NCI-H1436 (cell line): ENCODE measurements at places on chromosomes 2 and 18.

- no peak for DNase-seq
These were observed 886.7 kb downstream of the SUCLG1 start for GRCh38 chr2:83572400-83572799.

DNA sequence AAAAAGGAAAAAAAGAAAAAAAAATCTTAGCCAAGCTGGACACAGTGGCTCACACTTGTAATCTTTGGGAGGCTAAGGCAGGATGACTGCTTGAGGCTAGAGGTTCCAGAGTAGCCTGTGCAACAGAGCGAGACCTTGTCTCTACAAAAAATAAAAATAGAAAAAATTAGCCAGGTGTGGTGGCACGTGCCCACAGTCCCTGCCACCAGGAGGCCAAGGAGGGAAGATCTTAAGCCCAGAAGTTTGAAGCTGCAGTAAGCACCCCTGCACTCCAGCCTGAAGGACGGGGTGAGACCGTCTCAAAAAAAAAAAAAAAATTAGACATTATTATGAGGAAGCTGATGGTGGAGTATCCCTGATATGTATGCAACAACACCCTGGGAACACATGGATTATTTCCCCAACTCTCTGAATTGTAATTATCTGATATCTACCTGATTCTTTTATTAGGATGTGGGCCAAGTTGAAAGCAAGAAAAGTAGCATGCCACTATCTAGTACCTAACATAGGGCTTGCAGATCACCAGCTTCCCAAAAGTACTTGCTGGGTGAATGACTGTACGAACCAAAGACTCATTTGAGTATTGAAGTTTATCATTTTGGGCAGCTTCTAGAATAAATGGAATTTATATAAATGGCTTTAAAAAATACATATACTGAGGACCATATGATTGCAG lies 140.9 kb downstream of the TCF4 start:
- DNase-seq: no peak

- no peak for DNase-seq
These were observed 61.6 kb upstream of the NCOA1 start for GRCh38 chr2:24429197-24430074.

DNA sequence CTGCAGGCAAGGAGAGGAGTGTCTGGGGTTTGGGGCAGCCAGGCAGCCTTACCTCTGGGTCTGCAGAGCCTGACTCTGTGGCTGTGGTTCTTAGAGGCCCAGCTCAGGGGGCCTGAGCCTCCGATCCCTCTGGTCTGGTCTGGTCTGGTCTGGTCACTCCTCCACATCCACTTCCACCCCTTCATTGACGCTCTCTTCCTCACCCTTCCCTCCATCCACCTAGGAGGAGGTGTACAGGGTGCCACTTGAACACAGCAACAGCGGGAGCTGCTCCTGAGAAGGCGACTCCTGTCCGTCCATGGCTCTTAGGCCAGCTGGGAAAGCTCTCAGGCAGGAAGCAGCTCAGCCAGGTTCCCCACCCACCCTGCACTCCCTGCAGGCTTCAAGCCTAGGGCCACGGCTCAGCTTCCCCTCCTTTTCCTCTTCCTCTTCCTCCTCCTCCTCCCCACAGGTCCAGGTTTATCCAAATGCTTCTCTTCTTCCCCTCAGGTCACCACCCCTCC lies 16.9 kb downstream of the GPR55 start:
- DNase-seq: no peak

GRCh38 chr18:61651145-61651879 lies 241.5 kb downstream of the RNF152 start:
- no peak for DNase-seq

- no peak for DNase-seq
These were observed 74.0 kb downstream of the MCFD2 start for GRCh38 chr2:46841621-46842020.

DNA sequence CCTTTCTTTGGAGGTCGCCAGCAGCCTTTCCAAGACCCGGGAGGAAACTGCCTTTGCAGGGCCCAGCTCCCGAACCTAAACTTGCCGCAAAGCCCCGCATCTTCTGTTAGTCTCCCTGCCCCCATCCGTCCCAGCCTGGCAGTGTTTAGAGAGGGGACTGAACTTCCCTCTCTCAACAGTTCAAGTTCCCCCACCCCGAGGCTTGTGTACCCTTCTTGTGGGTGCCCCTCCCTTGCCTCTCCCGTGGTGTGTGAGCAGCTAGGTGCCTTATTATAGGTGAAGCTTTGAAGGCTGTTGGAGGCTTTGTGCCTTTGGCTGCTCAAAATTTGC lies 1.4 kb downstream of the LBH start:
- no peak for DNase-seq

DNA sequence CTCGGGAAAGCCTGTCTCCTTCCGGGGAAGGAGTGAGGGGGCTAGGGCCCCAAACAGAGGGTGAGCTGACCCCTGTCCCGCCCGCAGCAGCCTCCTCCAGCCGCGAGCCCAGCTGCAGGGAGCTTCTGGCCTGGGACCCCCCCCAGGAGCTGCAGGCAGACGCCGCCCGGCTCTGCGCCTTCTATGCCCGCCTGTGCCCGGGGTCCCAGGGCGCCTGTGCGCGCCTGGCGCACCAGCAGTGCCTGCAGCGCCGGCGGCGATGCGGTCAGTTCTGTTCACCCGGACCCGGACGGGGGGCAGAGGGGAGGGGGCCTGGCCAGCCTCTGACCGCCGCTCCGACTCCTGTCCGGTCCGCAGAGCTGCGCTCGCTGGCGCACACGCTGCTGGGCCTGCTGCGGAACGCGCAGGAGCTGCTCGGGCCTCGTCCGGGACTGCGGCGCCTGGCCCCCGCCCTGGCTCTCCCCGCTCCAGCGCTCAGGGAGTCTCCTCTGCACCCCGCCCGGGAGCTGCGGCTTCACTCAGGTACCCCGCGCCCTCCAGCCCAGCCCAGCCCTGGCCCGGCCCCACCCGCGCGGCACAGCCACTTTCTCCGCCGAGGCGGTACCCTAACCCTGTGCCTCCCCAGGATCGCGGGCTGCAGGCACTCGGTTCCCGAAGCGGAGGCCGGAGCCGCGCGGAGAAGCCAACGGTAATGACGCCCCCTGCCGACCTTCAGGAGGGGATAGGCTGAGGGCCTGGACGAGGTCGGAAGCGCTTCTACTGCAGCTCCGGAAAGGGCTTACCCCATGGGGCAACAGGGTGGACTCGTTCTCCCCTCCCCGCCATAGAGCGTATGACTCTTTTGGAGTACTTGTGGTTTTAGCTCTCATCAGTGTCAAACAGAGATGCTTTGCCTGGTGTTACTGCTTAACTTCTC lies 2.0 kb upstream of the CHRND start:
- DNase-seq: no peak

DNA sequence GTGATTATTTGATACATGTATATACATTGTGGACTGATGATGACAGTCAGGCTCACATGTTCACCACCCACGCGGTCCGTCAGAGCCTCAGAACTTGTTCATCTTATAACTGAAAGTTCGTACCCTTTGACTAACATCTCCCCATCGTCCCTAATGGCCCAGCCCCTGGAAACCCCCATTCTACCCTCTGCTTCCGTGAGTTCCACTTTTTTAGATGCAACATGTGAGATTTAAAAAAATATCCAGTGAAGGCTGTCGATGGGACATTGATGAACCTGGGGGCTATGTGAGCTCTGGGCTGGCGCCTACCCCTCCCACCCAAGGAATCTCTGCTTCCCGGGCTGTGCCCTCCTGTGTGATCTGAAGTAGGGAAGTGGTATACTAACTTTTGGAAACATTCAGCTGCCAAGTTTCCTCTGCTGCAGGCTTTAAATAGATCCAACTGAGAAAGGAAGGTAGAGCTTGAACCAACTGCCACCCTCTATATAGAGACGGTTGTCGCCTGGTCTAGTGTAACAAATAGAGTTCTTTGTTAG lies 163.8 kb downstream of the FAM210A start:
- no peak for DNase-seq

DNA sequence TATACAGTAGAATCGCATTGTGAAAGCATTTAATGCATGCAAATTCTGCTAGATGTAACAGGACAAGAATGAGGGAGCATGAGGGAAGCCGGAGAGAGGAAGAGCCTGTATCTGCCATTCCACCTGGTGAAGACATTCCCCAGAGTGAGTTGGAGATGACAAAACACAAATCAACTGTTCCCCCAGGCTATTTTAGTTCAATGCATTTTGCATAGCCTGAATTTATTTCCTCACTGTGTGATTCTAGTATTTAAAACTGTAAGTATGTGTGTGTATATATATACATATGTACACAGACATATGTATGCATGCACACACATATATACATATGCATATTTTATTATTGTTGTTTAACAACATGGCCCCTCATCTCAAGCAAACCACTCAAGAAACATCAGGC lies 54.7 kb downstream of the CCDC68 start:
- no peak for DNase-seq

DNA sequence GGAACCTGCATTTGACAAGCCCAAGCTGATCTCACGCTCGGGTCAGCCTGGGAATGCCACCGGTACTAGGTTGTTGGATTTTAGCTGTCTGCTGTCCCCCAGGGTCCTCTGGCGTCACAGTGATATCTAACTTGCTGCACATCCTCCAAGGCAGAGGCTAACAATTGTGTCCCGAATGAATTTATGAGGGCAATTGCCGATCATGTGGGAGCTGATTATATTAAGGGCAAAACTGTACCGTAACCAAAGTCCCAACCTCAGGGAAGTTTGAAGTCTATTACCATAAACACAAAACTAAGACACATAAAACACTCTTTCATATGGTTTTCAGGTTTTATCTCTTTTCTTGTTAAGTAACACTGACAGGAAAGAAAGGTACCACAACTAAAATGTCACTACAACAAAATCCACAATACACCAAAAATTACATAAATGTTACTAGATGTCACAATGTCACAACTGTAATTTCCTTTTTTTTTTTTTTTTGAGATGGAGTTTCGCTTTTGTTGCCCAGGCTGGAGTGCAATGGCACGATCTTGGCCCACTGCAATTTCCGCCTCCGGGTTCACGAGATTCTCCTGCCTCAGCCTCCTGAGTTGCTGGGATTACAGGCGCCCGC lies 6.7 kb downstream of the UXS1 start:
- no peak for DNase-seq

DNA sequence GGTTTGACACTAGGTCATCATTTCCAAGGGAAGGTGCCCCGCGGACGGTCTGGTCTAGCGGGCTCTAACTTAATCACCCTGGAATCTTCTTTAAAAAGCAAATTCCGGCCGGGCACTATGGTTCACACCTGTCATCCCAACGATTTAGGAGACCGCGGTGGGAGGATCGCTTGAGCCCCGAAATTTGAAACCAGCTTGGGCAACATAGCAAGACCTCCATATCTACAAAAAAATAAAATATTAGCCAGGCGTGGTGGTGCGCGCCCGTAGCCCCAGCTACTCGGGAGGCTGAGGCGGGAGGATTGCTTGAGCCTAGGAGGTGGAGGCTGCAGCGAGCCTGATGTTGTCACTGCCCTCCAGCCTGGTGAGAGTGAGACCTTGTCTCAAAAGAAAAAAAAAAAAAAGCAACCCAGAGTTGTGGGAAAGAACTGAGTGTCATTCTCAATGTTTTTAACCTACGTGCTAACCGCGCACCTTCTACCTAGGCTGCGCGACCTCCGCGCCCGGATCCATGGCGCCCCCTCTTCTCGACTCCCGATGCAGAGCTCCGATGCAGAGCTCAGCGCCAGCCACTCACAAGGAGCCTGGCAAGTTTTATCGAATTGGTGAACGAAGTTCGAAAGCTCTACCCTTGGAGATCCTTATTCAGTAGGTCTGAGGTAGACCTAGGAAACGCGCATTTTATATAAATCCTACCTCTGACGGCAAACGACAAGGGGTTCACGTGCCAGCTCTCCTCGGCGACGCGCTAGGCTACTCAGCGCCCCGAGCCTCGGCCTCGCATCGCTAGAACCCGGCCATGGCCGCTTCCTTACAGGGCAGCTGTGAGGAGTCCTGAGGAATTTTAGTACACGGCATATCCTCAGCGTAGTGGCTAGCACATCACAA lies 888 bp upstream of the TWSG1 start:
- no peak for DNase-seq

DNA sequence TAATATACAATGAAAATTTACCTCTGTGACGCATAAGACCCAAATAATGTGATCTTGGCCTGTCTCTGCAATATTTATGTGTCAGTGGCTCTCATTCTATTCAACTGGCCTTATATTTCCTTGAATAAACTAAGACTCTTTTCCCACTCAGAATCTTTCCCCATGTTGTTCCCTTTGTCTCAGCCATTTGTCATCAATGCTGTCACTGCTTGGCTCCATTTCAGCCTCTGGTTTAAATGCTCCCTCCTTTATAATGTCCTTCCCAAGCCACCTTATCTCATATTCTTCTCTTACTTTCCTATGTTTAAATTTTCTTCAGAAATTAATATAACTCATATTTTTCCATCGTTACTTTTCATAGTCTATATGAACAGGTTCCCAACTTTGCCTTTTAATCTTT lies 158.3 kb upstream of the DTNA start:
- DNase-seq: no peak

DNA sequence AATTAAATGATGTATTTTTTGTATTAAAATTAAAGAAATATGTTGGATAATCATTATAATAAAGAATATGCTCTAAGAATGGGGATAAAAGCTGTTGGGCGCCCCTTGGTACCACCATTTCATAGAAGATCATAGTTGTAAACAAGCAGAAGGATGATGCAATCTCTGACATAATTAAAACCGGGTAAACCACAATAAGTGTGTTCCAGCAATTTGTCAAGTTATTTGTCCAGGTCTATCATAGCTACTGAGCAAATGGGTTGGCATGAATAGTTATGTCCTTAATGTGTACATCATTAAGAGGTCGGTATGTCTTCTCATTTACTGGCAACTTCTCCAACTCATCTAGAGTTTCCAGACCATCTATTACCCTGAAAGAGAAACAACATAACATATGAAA lies 6.7 kb upstream of the CLK1 start:
- no peak for DNase-seq

GRCh38 chr2:80560326-80560725 lies 255.8 kb upstream of the LRRTM1 start:
- DNase-seq: no peak

GRCh38 chr18:46416706-46417638 lies 240.0 kb downstream of the LOXHD1 start:
- DNase-seq: peak; percentile 71

DNA sequence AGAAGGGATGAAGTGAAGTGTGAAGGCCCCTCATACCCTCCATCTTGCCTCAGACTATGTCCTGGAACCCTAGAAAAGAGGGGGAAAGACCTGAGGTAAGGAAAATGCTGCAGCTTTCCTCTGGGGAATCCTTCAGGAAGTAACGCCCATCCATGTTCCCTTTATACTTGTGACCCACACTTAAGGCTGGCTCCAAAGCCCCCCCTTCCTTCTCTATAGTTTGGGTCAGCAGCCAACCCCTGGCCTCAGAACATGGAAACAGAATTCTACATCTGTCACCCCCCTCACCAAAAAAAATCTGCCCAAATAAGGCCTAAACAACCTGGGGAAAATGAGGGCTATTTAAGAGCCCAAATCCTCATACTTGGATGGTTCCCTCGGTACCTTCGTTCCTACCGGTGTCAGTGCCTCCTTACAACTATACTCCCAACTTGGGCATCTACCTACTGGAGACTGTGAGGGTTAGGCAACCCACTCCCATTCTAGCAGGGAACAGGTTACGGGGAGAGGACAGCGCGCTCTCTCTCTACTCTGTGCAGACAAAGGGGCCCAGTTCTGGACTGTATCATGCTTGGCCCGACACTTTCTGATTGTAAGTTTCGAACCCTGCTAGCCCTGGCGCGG lies 689 bp downstream of the OST4 start:
- DNase-seq: no peak

GRCh38 chr18:54849683-54850082 lies 21.4 kb downstream of the RAB27B start:
- no peak for DNase-seq

GRCh38 chr2:219405451-219405850 lies 12.7 kb upstream of the DES start:
- DNase-seq: no peak
